ENCODE measurements at places on chromosomes 3 and 15.

DNA sequence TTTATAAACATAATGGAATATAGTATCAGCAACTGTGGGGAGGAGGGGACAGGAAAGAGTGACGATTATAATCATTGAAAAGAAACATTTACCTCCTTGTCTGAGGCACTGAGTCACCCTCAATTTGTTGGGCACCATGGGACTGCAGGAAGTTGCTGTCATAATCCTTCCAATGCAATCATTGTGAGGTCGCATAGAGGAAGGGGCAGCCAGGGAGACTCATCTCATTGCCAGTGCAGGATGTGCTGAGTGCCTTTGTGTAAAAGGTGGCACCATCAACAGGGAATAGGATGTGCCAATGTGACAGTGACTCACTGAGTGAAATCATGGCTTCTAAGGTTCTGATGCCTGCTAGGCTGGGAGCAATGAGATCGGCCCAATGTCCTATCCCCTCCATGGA is 300.4 kb upstream of the ADAMTS9 start:
- no peak for DNase-seq

DNA sequence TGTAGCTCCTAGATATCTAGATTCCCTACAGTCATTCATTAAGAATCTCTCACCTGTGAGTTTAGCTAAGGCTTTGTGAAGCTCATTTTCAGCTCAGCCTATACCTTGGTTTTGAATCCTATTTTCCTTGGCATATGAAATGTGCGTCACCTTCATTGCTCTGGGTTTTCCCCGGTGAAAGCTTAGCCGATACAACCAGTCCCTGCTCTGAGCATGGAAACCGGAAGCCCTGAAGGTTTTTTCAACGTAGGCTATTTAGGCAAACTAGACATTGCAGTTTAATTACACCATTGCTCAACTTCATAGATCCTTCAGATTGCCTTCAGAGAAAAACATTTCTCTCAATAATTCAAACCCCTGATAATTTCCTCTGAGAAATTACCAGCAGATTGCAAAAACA is 206.8 kb upstream of the TPRG1 start:
- no peak for DNase-seq

DNA sequence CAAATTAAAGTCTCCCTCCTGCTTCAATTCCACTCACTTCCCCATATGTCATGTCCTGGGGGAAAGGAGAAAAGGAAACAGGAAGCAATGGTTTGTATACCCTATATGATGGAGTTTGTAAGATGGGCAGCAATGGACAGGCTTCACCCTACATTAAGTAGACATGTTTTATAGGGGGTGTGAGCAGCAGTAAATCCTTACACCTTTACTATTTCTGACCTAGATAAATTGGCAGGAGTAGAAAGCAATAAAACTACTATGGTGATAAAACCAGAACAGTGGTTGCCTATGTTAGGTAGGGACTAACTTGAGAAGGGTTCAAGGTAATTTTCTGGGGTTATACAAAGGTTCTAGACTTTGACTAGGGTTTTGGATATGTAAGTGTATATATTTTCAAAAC is 301.7 kb downstream of the GBE1 start:
- DNase-seq, result no peak

DNA sequence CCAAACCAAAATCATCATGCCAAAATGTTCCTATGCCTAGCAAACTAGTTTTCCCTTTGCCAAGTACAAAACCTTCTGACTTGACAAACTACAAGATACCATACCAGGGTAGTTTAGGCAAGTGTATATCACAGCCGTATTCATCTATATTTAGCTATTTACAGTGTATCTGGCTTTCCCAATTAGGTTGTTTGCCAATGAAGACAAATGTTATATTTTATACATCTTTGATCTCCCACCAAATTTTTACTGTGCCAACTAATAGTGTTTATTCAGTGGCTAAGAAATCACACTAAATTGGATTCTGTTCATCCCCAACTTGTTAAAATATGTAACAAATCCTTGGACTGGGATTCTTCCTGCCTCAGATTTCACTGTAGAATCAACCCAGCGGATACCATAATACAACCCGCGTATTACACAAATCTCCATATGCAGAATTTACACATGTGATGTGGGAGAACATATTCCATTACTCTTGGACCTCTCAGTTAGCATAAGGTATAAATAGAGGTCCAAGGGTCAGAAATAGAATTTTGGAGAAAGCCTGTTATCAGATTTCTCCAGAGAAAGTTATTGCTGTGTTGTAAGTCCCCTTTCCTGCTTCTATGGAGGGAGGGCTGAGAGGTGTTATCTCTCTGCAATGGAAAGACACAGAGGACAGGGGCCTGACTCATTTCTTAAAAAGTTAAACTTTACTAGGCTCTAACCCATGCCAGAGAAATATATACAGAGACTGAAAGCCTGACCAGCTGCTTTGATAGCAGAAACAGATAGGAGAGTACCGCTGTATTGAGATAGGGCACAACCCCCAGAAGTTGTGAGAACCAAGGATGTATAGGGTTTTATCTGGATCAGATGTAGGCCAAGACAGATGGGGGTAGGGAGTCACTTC is 467.0 kb downstream of the FGF12 start:
- no peak for DNase-seq

DNA sequence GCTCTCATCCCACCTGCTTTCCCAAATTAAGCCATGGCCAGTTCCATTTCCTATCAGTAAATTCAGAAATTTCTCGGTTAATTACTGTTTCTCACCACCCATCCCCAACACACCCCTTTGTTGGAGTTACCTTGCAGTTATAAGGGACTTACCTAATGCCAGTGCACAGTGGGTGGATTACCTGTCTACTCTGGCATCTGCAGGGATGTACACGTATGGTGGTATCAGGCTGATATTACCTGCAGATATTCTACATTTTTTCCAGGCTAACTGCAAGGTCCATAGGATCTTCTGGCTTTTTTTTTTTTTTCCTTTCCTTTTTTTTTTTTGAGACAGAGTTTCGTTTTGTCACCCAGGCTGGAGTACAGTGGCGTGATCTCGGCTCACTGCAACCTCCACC is 7.9 kb upstream of the MRAS start:
- DNase-seq, result no peak

- DNase-seq, result no peak
Measured at GRCh38 chr3:55607844-55608243, 120.7 kb upstream of the WNT5A start.

DNA sequence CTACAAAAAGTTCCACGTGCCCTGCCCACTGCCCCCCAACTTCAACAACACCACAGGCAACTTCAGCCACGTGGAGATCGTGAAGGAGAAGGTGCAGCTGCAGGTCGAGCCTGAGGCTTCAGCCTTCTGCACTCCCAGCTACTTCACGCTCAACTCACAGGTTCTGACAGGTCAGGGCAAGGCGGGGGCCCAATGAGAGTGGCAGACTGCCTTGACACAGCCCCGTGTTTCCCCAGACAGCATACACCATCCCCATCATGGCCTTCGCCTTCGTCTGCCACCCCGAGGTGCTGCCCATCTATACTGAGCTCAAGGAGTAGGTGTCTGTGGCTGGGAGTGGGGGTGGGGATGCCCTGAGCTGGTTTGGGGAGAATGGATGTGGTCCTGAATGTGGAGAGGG is 12.6 kb downstream of the SLC38A3 start:
- no peak for DNase-seq

GRCh38 chr3:24069045-24069444 is 124.0 kb downstream of the NR1D2 start:
- DNase-seq, result no peak

Measured in type B pancreatic cell (in vitro differentiated cells).